ENCODE measurements at places on chromosomes 6 and 20. TPM values are rescaled to one million over a fixed set of nuclear protein-coding genes. Genes with fewer than 3 reads are reported as not detected.

TP53TG5 gene
- not detected for total RNA-seq

TGIF2 gene
- total RNA-seq = 7.9 TPM

FAM217A gene
- not detected for total RNA-seq

SLC35F1 gene
- total RNA-seq = 0.09 TPM

GTSF1L gene
- not detected for total RNA-seq

RIPPLY2 gene
- total RNA-seq = not detected

F13A1 gene
- total RNA-seq = 18.3 TPM

SALL4 gene
- 3.6 TPM for total RNA-seq

EYS gene
- total RNA-seq = 0.09 TPM

GMPR gene
- 50.2 TPM for total RNA-seq

SSTR4 gene
- total RNA-seq = not detected

LY6G5C gene
- 0.59 TPM for total RNA-seq

C6orf132 gene
- 0.25 TPM for total RNA-seq

SLC12A5 gene
- not detected for total RNA-seq

LTB gene
- 5.3 TPM for total RNA-seq

IL22RA2 gene
- not detected for total RNA-seq

ELOVL2 gene
- 27.8 TPM for total RNA-seq

MEI4 gene
- 0.84 TPM for total RNA-seq

DPPA5 gene
- not detected for total RNA-seq

Measured in liver (tissue), 10 donors.